Endothelial cell of umbilical vein (primary cell): ENCODE measurements at places on chromosomes 16 and 17. TPM values are rescaled to one million over a fixed set of nuclear protein-coding genes. Genes with fewer than 3 reads are reported as not detected.

Gene SLC16A13
- 16.8 and 18.4 TPM in 2 replicates for polyA plus RNA-seq

Gene PRSS33
- polyA plus RNA-seq = not detected in 2 replicates

Gene ACSM5
- polyA plus RNA-seq = 0.06 TPM in 2 replicates

Gene MYLK3
- 0.02 TPM in 1 of 2 replicates, not detected in the other for polyA plus RNA-seq

Gene UMOD
- not detected in 2 replicates for polyA plus RNA-seq

Gene RASL10B
- polyA plus RNA-seq = 0.19 and 0.29 TPM in 2 replicates

Gene MYL11
- polyA plus RNA-seq = not detected in 2 replicates
